Hypothalamus (tissue), 51 donors: ENCODE measurements at places on chromosomes 12 and 14.

- no peak for DNase-seq
Measured at GRCh38 chr14:103130965-103131364, 7.7 kb downstream of the TNFAIP2 start.

DNA sequence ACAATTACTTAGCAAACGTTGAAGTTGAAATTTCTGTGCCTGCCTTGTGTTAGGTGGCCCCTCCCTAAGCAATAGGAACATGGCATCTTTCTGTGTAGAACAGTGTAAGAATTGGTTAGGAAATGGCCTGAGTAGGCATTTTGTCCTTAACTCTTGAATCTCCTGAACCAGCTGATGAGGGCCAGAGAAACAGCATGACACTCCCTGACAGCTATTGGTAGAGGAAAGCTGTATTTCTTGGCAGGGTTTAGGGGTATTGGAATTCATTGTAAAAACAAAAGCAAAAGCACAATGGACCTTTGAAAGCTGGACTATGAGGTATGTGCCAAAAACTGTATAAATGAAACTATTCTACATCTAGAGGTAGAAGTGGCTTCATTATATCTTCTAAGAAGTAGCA, 40.6 kb upstream of the LRTM2 start:
- no peak for DNase-seq

DNA sequence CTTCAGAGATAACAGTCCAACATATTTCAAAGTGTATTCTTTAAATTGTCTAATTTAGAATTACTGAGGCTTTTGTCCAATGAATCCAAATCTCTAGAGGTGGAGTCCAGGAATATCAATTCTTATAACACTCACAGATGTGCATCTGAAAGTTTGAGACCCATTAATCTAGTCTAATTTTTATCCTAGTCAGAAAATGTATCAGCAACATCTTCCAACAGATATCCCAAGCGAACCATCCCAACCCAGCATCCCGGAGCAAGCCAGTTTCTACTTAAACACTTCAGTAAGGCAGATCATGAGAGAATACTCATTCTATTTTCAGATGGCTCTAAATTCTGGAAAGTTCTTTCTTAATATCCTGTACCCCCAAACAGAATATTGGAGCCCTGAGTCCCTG, 113.5 kb downstream of the BBS10 start:
- no peak for DNase-seq

DNA sequence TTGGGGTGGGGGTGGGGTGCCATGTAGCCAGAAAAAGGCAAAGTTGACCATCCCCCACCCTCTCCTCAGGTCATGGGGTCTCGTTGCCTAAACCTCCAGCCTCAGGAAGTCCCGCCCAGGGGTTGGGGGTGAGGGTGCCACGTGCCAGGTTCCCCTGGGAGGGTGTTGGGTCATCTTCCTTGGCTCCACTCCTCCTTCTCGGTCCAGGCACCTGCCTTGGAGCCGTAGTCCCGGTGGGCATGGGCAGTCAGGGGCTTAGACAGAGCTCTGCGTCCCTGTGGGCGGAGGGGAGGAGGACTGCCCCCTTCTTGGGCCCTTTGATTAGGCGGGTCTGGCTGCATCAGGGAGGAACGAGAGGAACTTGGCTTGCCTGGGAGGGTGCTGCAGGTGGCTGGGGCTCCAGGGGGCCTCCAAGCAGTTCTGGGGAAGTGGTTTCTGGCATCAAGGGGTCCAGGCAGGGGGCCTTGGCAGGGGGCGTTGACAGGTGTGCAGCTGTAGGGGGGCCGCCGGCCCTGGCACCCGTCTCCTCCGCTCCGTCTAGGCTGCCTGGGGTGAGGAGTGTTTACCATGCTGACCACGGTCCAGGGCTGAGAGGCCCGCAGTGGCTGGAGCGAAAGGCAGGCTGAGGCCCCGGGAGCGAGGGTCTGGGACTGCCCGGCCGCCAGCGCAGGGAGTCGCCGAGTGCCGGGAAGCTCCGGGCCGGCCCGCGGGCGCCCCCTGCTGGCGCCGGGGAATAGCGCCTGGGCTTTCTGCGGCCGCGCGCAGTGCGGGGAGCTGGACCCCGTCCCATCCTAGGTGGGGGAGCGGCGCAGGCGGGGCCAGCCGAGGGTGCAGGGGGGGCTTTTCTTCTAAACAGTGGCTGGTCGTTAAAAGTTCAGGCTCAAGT, 7.9 kb downstream of the SETD1B start:
- peak; percentile 37 for DNase-seq

- DNase-seq = no peak
Measured at GRCh38 chr14:37320106-37320505, 122.4 kb downstream of the MIPOL1 start.

GRCh38 chr12:120157678-120158077, 36.8 kb downstream of the GCN1 start:
- no peak for DNase-seq
